ENCODE measurements at places on chromosomes 1 and 21.

DNA sequence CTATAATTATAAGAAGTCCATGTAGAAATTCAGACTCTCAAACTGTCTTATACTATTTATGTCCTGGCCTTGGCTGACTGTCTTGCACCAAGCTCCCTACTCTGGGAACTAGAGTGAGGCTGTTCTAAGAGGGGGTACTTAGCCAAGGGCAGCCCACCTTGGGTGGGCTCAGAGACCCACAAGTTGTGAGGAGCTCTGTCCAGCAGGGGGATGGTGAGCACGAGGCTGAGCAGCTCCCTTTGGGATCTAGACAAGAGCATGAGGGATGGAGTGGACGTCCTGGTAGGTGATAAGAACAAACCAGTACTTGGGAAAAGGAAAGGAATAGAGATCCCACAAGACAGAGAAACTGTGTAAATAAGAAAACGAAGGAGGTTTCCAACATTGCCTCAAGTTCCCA is 127.1 kb upstream of the SLC44A3 start:
- no peak for DNase-seq

DNA sequence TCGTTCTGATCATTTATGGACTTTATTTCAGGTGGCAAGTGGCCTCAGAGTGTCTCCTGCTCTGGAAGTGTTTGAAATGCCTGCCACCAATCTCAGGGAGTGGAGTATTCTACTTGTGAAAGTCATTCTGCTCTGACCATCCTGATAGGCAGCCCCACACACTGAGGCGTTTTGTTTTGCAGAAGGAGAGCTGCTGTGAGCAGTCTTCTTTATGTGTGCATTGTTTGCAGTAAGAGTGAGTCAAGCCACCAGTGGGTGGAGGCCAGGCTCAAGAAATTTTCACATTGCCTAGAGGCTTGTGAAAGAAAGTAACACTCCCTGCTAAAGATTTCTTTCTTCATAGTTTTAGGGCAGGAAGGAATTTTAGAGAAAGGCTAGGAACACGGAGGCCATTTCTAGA is 204.4 kb downstream of the SLC35F3 start:
- DNase-seq, result no peak

DNA sequence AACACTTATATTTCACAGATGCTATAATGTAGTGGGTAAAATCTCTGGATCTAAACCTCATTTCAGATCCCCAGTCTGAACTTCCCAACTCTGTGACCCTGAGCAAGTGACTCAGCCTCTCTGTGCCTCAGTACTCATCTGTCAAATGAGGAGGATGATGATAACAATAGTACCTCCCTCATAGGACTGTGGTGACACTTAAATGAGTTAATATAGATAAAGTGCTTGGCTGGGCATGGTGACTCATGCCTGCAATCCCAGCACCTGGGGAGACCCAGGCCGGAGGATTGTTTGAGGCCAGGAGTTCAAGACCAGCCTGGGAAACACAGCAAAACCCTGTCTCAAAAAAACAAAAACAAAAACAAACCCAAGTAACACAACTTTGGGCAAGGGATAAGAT is 4.7 kb upstream of the ECE1 start:
- DNase-seq, result peak; percentile 19

- DNase-seq, result no peak
These were observed 187.6 kb upstream of the NRIP1 start for GRCh38 chr21:15252431-15252830.

DNA sequence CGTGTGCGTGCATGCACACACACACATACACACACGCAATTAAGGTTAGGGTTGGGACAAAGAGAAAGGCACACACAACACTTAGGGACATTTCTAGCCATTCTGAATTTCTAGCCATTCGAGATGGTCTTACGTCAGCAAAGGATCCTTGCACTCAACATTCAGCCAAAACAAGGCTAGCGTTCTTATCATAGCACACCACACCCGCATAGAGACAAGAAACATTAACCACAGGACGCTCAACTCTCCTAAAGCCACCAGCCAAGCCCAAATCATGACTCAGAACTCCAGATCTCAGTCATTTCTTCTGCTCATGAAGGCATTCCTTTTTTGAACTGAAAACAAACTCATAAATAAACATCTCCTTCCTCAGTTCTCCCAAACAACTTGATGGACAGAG is 106.8 kb downstream of the LMO4 start:
- no peak for DNase-seq

DNA sequence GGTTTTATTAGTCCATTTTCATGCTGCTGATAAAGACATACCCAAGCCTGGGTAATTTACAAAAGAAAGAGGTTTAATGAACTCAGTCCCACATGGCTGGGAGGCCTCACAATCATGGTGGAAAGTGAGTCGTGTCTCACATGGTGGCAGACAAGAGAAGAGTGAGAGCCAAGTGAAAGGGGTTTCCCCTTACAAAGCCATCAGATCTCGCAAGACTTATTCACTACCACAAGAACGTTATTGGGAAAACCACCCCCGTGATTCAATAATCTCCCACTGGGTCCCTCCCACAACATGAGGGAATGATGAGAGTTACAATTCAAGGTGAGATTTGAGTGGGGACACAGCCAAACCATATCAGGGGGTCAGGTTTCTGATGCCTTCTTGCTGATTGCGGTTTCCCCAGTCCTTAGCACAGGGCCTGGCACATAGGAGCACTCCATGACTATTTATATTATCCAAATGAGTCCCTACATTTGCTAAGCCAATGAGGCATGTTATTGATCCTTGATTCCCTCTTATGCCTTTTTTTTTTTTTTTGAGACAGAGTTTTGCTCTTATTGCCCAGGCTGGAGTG is 35.3 kb upstream of the PAXBP1 start:
- no peak for DNase-seq

DNA sequence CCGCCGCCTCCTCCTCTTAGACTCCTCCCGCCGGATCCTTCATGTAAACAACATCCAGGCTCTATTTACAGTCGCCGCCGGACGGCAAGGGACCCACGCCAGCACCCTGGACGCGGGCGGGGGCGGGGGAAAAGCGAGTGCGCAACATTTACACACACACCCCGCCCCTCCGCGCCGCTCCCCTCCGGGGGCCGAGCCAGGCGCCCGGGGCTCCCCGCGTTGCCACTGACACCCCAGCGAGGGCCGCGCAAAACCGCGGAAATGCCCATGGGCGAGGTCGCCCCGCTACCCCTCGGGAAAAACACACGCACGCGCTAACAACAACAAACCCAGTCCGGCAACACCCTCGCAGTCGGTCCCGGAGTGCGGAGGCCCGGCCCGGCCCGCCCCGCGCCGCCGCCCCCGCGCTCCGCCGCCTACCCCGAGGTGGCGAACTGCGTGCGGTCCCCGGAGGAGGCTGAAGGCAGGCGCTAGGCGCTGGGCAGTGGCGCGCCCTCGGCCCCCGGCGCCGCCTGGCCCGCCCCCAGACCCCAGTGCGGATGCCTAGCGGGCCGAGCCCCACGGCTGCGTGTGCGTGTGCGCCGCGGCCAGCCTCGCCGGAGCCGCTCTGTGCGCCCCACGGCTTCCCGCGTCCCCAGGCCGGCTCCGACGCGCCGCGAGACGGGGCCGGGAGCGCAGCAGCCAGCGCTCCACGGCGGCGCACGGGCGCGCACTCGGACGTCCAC is 81.1 kb upstream of the AK4 start:
- peak; percentile 67 for DNase-seq

DNA sequence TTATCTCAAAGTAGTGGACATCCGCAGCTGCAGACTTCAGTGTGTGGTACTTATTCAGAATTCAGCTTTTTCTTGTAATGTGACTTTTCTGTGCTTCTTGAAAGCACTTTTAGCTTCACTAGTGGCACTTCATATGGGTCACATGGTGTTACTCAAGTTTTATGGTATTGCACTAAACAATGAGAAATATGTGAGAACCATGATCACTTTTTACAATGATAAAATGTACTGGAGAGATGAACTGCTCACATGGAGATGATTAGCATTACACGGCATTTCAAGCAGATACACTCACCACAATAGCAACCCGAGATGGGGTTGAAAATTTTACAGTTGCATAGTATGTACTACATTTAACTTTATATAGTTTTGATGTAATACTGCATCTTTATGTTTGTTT is 40.1 kb upstream of the GPR52 start:
- DNase-seq, result no peak

DNA sequence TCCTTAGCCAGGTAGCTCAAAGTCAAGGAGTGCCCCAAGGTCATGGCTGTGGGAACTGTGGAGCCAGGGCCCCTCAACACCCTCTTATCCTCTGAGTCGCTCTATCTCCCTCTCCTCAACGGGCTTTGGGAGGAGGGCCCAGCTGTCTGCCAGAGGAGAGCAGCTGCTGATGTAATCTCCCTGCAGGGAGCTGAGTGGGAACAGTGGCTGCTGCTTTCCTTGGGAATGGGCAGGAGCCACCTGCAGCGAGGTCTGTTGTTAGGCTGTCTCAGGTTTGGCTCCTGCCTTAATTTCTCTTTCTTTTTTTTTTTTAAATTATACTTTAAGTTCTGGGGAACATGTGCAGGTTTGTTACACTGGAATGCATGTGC is 58.8 kb upstream of the MAP1LC3C start:
- DNase-seq, result no peak

DNA sequence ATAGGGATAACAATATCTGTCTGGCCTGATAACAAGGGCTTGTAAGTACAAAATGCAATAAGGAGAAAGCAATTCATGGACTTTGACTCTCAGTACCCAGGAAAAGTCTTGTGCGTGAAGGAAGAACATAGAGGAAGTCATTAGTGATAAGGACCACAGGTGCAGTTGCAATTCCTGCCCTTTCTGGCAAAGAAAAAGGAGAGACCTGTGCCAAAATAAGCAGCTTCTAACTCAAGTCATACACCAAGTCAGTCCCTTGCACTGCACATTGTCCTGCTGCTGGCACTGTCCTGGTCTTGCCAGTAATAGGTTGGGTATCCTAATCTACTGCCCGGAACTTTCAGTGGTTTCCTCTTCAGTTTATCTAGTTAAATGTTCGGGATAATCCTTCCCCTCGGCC is 14.8 kb upstream of the SOD1 start:
- DNase-seq, result no peak

DNA sequence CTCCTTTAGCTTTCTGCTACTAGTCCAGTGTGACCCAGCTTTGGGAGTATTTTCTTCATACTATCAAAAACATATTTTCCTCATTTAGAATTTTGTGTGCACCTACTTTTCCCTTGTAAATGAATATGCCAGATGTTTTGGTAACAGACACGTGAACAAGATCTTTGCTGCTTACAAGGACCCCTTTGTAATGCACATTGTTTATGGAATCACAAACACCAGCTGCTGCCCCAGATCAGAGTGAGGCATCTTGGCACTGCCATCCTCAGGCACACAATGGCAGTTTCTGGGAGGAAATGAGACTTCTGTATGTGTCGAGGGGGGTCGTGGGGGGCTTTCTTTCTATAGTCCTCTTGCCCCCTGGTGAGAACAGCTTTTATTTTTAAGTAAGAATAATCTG is 115.7 kb downstream of the RGL1 start:
- no peak for DNase-seq

GRCh38 chr1:228315484-228315944 is 91.1 kb downstream of the TRIM11 start:
- DNase-seq, result no peak

DNA sequence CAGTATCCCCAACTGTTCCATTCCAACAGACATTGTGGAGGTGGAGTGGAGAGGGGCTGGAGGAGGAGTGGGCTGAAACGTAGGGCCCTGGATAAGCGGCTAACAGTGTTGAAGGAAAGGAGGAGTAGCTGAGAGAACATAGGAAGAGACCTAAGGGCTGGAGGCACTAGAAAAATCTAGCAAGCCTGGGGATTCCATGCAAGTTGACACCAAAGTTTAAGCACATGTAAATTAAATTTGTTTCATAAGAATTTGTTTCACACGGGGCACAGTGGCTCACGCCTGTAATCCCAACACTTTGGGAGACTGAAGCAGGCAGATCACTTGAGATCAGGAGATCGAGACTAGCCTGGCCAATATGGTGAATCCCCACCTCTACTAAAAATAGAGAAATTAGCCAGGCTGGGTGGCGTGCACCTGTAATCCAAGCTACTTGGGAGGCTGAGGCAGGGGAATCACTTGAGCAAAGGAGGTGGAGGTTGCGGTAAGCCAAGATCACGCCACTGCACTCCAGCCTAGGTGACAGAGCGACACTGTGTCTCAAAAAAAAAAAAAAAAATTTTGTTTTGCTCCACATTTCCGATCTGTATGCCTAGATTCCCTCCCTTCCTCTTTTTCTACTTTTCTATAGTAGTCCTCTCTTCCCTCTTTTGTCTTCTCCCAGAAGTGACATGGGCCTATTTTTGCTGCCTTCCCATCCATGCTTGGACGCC is 530 bp upstream of the CD244 start:
- DNase-seq, result no peak

DNA sequence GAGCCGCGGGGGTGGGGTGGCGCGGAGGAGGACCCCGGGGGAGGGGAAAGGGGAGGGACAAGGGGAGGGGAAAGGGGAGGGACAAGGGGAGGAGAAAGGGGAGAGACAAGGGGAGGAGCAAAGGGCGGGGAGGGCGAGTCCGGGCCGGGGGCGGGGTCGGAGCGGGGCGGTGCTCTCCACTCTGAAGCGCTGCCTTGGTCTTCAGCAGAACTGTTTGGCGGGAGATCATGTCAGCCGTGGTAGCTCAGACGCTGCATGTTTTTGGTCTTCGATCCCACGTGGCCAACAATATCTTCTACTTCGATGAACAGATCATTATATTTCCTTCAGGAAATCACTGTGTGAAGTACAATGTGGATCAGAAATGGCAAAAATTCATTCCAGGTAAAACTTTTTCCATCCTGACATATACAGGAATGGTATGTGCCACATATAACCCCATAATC is 420 bp downstream of the CFAP57 start:
- peak; percentile 79 for DNase-seq

- DNase-seq, result no peak
These were observed 1.2 kb downstream of the ACBD3 start for GRCh38 chr1:226185141-226186036.

GRCh38 chr1:52567943-52568342 is 15.1 kb upstream of the TUT4 start:
- no peak for DNase-seq

DNA sequence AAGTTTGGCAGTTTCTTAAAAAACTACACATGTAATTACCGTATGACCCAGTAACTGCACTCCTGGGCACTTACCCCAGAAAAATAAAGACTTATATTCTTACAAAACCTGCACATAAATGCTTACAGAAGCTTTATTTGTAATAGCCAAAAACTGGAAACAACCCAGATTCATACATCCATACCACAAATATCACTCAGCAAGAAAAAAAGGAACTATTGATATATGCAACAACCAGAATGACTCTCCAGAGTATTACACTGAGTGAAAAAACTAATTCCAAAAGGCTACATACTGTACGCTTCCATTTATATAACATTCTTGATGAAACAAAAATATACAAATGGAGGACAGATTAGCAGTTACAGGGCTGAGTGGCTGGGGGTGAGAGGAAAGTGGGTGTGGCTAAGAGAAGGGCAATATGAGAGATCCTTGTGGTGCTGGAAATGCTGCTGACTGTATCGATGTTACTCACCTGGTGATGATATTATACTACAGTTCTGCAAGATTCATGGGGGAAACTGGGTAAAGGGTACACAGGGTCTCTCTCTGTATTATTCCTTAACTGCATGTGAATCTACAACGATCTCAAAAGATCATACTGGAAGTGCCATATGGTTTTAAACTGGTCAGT is 96.0 kb upstream of the GNG4 start:
- no peak for DNase-seq

- no peak for DNase-seq
These were observed 484.7 kb upstream of the C1orf87 start for GRCh38 chr1:60558236-60558635.

- DNase-seq, result no peak
These were observed 20.2 kb upstream of the GPR137B start for GRCh38 chr1:236122176-236122575.

All from activated CD8-positive, alpha-beta memory T cell treated with anti-CD3 and anti-CD28 coated beads for 1 hour (primary cell).